Hematopoietic multipotent progenitor cell treated with erythropoietin and hydrocortisone succinate and interleukin-3 and kit ligand, for 4 days (in vitro differentiated cells): ENCODE measurements at places on chromosomes 7 and 10.

DNA sequence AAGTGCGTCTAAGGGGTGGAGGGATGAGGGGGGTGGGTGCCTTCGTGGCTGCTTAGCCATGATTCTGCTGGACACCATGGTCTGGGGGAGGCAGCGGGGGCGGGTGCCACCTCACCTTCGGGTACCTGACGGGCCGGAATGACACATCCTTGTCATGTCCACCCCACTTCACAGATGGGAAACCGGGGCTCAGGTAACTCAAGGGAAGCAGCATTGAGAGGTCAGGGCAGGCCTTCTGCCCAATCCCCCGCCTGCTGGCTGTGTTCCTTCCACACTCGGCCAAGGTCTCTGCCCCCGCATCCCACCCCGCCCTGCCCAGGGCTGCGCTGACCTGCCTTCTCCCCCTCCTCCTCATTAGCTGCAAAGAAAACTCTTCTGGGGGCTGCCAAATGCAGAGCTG, 598.0 kb downstream of the PTPRN2 start:
- DNase-seq = no peak

DNA sequence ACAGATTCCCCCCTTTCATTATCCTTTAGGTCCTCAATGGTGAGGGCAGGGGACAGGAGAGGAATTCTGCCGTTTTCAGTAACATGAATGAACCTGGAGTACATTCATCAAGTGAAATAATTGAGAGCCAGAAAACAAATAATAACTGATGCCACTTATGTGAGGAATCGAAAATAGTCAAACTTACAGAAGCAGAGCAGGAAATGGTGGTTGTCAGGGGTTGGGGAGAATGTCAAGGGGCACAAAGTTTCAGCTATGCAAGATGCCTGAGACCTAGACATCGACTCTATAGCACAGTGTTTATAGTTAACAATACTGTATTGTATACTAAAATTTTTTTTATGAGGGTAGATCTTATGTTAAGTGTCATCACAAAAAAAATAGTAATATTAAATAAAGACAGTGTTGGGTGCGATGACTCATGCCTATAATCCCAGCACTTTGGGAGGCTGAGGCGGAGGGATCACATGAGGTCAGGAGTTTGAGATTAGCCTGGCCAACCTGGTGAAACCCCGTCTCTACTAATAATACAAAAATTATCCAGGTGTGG, 1219.8 kb downstream of the GATA3 start:
- DNase-seq = no peak

- peak; percentile 51 for DNase-seq
Observed at GRCh38 chr7:69599286-69599954, 1.1 kb downstream of the AUTS2 start.

DNA sequence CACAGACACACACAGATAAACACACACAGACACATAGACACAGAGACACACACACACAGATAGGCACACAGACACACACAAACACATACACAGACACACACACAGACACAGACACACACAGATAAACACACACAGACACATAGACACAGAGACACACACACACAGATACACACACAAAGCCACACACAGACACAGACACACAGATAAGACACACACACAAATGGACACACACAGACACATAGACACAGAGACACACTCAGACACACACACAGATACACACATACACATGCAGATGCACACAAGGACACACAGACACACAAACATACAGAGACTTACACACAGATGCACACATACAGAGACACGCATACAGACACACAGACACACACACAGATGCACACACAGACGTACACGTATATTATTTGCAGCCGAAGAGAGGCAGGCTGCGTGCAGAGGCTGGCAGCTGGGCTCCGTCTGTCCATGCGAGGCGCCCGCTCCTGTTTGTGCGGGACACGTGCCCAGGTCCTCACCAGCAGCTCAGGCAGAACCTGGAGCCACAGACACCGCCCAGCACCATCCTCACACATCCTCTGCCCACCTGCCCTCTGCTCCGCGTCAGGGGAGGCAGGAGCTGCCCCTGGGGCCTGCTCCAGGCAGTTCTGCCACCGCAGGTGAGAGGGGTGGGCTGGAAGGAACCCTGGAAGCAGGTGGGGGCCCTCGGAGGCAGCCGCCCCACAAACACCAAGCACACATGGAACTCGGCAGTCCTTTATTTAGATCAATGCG, 1.2 kb downstream of the CALML5 start:
- no peak for DNase-seq

GRCh38 chr10:131172433-131172832, 139.1 kb downstream of the TCERG1L start:
- DNase-seq = no peak

- no peak for DNase-seq
Observed at GRCh38 chr10:130232166-130233034, 96.2 kb downstream of the GLRX3 start.

- DNase-seq = peak; percentile 87
Observed at GRCh38 chr10:21732067-21732772, 198.2 kb downstream of the MLLT10 start.

DNA sequence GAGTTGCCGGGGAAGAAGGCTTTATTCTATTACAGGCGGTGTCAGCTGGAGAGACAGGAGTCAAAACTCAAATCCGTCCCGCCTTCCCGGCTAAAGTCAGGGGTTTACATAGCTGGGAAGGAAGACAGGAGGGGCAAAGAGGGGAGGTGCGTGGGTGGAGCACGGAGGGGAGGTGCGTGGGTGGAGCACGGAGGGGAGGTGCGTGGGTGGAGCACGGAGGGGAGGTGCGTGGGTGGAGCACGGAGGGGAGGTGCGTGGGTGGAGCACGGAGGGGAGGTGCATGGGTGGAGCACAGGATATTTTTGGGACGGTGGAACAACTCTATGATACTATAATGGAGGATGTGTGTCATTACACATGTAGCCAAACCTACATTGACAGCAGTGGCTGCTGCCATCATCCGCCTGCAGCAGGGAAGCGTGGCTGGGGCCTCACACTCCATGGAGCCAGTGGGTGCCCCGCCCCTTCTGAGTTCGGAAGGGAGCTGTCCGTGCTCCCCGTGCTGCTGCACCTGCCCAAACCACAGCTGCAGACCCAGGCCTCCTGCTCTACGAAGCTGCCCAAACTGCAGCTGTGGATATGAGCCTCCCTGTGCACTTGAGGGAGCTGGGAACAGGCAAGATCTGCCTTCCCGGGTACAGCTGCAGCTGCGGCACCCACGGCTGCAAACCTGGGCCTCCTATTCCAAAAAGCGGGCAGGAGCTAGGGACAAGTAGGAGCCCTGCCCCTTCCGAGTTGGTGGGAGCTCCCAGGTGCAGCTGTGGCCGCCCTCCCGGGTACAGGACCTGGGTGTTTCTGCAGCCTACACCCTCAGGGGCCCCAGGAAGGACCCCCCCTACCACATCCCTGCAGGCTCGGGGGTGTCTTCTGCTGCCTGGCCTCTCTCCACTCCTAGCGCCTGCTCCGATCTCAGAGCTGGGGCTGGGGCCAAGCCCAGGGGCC, 119.4 kb downstream of the DYNC2I1 start:
- peak; percentile 22 for DNase-seq

- DNase-seq = no peak
Observed at GRCh38 chr7:20738518-20739481, 47.9 kb downstream of the SP8 start.

DNA sequence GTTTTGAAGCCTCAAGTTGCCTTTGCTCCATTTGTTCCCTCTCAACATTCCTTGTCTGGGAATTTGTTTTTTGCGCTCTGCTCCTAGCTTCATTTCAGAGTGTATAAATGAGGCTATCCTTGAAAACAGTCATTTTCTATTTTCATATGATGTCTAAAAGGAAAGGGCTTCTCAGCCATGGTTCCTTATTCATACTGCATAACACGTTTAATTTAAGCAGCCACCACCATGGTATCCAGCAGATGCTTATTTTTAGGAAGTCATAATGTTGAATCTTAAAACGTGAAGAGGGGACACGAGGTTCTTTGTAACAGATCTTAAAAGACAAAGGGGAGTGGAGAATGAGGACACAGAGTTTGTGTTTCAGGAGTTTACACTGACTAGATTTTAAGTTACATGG, 14.5 kb downstream of the POU6F2 start:
- no peak for DNase-seq
